ENCODE measurements at places on chromosomes 11 and 22. TPM values are rescaled to one million over a fixed set of nuclear protein-coding genes. Genes with fewer than 3 reads are reported as not detected.

DNA sequence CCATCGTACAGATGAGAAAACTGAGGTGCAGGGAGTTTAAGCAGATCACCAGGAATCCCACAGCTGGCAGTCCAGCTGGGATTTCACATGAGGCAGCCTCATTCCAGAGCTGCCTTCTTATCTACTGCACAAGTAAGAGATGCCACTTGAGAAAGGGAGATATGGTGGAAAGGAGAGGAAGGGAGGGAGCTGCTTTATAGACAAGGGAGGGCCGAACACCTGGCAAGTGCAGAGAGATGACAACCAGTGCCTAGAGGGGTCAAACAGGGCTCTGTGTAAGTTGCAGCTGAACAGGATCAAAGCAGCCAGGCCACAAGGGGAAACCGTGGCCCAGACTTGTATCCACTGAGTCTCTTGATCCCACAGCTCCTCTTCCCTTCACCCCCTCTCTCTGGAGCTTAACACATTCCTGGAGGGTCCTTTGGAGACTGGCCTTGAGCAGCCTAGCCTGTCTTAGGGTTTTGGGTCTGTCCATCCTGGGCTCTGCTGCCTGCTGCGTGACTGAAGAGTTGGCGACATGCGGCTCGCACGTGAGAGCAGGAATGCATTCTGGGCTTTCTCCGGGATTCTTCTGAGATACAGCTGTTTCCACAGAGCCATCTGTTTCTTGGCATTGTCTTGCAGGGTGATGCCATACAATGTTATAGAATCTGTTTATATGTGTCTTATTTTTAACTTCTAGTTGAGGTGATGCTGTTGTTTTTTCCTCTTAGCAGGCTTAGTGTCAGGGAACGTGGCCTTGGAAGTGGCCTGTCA is 268.5 kb upstream of the SYN3 start:
- DNase-seq, result no peak

The C22orf15 gene
- total RNA-seq, result not detected

The NFRKB gene
- total RNA-seq, result 23.7 TPM

DNA sequence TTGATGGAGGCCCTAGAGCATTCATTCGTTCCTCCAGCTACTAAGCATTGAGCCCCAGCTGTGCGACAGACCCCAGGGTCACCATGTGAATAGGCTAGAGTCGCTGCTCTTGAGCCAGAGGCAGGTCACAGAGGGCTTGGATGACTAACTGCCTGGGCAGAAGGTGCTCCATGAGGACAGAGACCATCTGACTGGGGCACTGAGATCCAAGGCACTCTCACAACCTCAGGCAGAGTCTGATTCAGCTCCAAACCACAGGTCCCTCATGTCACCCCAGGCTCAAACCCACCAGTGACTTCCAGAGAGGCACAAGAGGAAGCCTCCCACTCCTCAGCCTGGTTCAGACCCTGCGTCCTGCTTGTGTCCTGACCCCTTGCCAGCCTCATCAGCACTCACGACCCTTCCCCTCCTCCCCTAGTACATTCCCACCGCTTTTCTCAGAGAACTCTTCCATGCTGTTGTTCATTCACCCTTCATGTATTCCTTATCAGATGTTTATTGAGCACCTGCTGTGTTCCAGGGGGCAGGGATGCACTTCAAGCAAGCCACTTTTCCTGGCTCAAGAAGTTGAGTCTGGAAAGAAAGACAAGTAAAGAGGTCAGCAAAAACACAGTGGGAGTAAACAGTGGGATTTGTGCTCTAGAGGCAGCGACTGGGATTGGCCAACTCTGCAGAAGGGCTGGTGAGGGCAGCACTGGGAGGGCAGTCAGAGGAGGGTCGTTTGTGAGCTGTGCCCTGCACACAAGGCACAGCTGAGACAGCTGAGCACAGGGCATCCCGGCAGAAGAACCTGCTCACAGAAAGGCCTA is 9.3 kb downstream of the OAF start:
- DNase-seq, result no peak

- no peak for DNase-seq
These were observed 1511.1 kb downstream of the BRD1 start for GRCh38 chr22:48316257-48317250.

DNA sequence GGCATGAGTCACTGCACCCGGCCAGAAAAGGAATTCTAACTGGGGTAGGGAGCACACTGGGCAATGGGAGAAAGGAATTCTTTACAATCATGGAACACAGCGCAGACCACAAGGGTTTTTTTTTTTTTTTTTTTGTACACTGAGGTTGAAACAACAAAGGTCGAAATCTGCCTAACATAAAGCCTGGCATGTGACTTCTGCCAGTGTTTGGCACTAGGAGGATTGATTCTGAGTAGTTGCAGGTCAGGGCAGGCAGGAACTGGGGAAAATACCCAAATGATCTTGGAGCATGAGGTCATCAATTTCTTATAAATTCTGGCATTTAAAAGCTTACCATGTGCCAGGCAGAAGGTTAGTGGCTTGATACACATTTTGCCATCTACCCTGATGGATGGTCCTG is 202.0 kb upstream of the SNX19 start:
- no peak for DNase-seq

DNA sequence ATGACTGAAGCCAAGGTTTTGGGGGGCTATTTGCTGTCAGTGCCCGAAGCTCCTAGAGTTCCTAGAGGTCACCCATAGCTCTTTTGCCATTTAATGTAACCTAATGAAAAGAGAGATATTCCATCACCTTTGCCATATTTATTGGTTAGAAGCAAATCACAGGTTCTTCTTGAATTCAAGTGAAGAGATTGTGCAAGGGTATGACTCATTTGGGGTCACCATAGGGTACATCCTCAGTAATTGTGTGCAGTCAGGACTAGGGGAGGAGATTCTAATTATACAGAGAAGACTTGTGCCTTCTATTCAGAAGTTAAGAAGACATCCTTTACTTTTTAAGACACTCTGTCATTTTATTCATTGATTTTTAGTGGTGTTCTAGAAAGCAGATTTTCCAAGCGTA is 6.9 kb upstream of the PRAME start:
- no peak for DNase-seq

The MMP3 gene
- 1.3 TPM for total RNA-seq

The FXYD2 gene
- total RNA-seq, result 9.1 TPM

DNA sequence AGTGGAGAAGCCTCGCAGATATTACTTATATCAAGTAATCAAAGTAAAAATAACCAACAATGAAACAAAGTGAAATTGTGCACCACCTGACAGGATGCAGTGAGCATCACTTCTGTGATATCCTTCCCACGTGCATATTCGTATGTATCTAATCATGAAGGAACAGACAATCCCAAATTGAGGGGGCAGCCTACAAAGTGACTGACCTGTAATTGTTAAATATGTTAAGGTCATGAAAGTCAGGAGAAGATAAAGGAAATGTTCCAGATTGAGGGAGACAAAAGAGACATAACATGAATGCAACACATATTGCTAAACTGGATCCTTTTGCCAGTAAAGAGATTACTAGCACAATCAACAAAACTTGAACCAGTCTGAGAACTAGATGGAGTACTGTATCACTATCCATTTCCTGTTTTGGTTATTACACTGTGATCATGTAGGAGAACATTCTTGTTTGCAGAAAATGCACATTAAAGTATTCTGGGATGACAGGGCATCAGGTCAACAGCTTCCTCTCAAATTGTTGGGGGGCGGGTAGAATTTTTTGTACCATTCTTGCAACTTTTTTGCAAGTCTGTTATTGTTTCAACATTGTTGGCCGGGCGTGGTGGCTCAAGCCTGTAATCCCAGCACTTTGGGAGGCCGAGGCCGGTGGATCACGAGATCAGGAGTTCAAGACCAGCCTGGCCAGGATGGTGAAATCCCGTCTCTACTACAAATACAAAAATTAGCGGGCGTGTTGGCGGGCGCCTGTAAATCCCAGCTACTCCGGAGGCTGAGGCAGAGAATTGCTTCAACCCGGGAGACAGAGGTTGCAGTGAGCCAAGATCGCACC is 2.0 kb downstream of the SBF2 start:
- DNase-seq, result peak; percentile 60

The UPB1 gene
- total RNA-seq, result 0.19 TPM

DNA sequence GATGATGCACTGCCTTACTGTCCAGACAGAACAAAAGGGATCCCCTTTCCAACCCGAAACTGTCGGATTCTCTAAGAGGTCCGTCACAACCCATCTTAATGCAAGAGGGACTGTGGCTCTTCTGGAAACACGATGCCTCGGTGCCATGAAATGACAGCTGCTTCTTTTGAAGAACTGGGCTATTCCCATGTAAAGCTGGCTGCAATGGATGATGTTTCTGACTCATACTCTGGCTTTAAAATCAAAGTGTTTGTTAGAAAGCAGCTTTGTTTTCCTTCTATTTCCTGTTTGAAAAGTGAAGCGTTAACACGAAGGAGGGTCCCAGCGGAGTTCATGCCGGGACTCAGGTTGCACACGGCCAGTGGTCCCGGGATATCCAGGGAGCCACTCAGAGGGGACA is 3.1 kb downstream of the TP53AIP1 start:
- DNase-seq, result no peak

GRCh38 chr22:46085828-46086576 is 64.3 kb upstream of the PPARA start:
- DNase-seq, result peak; percentile 92

DNA sequence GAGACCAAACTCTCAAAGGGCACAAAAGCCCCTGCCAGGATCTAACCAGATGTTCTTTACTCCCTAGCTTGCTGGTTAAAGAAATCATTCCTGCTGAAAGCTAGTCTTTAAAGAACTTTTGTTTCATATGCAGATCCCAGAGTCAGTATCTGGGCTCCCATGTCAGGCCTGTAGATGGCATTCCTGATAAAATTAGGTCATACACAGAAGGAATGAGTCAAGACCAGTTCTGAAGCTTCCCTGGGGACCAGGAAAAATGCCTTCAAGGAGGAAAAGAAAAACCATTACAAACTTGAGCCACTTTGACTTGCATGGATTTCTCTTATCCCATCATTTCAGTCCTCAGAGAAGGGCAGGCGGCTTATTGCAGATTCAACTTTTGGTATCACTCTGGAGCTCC is 5.9 kb downstream of the DBX1 start:
- no peak for DNase-seq

DNA sequence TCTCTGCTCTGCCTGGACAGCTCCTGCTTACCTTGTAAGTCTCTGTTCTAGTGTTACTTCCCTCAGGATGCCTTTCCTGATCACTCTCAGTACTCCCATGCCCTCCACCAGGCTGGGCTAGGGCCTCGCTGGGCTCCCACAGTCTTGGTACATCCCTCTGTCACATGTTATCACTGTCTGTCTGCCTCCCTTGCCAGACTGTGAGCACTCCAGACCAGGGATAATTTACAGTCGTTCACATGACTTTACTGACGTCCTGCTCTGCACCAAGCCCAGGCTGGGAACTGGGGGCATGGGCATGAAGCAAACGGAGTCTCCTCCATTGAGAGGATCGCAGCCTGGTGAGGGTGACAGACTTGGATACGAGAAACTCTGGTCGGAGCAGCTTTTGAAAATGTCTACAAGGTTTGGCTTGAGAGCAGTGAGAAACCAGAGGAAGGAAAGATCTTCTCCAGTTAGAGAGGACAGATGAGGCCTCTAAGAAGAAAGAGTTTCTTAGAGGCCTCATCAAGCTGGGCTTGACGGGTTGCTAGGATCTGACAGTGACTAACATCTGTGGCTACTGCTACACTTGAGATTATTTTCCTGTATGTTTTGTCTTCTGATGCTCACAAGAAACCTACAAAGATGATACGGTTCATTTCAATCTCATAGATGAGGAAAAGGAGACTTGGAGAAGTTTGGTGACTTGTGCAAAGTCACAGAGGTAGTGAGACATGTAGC is 12.5 kb downstream of the USP35 start:
- no peak for DNase-seq

The MAPK8IP2 gene
- total RNA-seq, result 0.64 TPM

DNA sequence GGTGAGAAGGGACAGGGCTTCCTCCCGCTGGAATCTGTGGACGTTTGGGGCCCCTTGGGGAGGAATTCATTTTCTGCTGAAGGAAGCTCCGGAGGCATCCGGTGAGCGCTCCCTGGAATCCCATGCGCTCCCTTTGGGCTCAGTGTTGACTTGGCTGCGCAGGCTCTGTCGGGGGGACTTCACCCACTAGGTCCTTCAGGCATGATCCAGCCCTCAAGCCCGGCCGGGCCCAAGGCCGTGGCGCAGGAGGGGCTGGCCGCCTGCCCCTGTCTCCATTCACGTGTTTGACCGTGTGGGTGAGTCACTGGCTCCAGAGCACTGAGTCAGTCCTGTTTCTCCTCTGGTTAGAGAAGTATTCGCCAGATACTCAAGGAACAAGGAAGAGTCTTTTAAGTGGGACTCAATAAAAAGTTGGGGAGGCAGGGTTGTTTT is 1.4 kb downstream of the CTTN start:
- peak; percentile 68 for DNase-seq

The CABP4 gene
- total RNA-seq, result 1.2 TPM

The UCP2 gene
- total RNA-seq, result 61.3 TPM

DNA sequence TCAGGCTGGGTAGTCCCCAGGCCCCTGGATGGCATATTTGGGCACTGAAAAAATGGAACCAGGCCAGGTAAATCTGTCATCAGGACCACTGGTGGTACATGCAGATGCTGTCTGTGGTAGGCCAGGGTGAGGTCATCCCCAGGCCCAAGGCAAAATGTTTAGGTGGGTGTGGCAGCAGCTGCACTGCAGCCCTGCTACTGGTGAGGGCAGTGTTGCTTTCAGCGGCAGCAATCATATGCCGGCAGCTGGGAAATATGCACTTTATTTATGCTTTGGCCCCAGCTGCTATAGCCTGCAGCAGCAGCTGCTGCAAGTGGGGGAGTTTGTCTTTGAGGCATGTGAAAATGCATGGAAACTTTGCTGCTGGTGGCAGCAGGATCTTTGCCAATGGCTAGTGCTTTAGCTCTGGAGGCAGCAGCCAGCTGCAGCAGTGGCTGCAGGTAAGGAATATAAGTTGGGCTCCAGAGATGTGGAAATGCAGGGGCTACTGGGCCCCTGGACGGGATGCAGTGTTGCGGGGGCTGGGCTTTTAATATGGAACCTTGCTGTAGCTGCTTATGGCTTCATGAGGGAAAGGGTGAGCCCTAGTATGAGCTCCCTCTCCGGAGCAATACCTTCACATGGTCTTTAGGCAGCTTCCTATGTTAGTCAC is 365.7 kb upstream of the CADM1 start:
- peak; percentile 36 for DNase-seq

The DCPS gene
- 14.8 TPM for total RNA-seq
